ENCODE measurements at places on chromosomes 16 and 17.

GRCh38 chr17:17440010-17440843 lies 36.6 kb upstream of the MED9 start:
- peak; percentile 65 for DNase-seq

- DNase-seq, result no peak
Measured at GRCh38 chr16:10324210-10324609, 61.7 kb upstream of the ATF7IP2 start.

- DNase-seq, result no peak
Measured at GRCh38 chr17:70375406-70375805, 206.1 kb downstream of the KCNJ2 start.

DNA sequence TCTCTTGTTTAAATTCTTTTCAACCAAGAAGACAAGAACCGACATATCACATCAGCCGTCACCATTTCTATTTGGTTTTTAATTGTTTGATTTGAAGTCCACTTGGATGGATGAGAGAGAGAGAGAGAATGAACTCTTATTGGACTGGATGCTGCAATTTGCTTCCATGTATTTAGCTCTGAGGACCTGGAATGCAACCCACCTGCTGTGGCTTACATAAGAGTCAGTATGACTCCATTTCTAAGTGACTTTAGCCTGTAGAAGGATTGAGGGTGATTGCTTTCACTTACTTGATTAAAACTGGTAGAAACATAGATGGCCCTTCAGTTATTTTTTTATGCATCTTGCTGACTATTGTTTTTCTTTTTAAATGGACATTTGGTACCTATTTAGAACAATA lies 296.1 kb downstream of the CNTNAP4 start:
- DNase-seq, result no peak

DNA sequence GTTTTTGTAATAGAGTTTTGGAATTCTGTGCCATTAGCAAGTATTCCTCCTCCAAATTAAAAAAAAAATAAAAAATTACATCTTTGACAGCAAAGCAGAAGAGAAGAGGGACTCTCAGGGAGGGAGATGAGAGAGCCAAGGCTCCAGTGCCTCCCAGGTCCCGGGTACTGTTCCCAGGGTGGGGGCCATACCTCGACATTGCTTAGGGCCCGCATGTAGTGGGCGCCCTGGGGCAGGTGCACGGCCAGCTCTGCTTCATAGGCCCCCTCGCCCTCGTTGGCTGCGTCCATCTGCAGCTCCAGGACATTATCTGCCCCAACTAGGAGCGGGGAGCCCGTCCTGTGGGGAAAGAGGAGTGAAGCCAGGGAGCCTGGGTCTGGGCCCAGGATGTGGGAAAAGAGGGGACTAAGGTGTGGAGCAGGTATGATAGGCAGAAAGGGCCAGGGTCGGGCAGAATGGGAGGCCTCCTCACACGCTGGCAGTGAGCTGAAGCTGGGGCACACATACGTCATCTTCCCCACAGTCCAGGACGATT lies 11.2 kb downstream of the ITGA2B start:
- no peak for DNase-seq

GRCh38 chr17:10186771-10187410 lies 11.5 kb downstream of the GAS7 start:
- no peak for DNase-seq

DNA sequence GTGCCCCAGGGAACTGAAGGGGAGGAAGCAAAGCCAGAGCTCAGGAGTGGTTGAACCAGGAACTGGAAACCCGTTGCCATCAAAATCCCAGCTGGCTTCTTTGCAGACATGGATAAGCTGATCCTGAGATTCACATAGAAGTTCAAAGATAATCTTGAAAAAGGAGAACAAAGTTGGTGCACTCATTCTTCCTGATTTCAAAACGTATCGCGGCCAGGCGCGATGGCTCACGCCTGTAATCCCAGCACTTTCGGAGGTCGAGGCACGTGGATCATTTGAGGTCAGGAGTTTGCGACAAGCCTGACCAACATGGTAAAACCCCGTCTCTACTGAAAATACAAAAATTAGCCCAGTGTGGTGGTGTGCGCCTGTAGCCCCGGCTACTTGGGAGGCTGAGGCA lies 7.1 kb downstream of the RAP1GAP2 start:
- DNase-seq, result peak; percentile 70
